ENCODE measurements at places on chromosomes 2 and 18.

GRCh38 chr2:124625561-124625960 lies 600.5 kb downstream of the CNTNAP5 start:
- DNase-seq = no peak

DNA sequence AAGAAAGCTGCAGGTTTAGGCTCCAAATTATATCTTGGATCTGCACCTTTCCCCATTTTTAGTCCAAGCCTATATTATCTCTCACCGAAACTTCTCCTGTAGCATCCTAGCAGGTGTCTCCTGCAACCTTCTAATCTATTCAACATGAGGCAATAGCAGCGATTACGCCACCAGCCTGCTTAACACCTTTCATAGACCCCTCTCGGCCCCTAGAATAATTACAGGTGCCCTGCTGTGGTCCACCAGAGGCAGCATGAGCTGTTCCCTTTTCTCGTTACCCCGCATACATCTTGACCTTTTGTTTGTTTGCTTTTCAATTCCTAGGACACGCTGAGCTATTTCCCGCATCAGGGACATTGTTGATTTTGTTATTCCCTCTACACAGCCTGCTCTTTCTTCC lies 361.9 kb downstream of the CYRIA start:
- no peak for DNase-seq

- DNase-seq = no peak
Measured at GRCh38 chr2:1976112-1976511, 231.8 kb upstream of the PXDN start.

DNA sequence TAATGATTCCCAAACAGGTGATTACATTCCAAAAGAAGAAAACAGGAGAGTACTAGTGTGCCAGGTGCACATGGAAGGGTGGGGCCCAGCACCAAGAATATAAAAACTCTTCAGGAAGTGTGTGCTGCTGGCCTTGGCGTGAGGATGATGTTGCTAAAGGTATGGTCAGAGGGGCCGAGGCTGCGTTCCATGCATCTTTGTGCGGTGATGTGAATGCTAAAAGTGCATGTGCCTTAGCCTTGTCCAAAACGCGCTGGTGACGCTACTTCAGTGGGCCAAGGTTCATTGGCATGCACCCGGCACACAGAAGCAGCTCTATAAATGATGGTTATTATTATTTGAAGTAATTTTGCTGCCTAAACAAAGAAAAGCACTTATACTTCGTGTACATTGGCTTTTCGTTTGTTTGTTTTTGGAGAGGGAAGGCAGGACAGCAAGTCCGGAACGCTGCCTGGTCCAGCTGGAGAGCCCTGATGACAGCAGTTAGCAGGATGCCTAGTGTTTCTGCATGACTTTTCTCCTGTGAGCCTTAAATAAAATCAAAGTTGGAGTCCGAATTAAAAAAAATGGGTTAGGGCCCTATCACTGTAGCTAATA lies 2.9 kb downstream of the ALKAL2 start:
- no peak for DNase-seq

DNA sequence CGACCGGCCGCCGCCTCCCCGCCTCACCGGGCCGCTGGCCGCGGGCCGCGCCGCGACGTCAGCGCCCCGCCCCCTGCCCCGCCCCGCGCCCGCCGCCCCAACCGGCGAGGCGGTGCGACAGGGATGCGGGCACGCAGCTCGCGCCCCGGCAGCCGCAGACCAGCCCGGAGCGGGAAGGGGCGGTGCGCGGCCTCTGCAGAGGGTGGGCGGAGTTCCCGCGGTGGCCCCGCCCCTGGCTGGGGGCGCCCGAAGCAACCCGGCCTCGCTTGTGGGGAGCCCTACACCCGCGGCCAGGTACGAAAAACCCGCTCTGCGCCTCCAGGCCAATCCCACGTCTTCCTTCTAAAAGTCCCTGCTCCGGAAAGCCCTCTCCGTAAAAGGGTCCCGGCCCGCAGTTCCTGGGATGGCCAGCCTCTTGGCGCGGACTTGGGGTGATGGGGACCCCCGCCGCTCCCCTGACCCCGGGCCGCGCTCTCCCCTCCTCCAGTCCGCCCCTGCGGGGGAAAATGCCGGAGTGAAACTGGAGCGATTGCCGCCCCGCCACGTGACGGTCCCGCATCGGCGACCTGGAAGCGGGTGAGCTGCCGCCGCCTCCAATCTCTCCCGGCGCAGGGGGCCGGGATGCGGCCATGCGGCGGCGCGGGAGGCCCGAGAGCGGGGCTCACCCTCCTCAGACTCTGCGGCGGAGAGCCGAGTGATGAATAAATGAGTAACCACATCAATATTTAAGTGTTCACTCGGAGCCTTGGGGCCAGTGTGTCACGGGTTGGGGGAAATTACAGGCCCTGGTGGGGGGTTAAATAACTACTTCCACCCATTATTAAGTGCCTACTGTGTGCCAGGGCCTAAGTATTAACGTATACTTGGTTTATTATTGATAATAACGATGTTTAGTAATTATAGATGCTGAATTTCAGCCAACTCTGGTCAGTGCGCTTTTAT lies at the start of gene RAB11FIP5:
TSS of gene RAB11FIP5 (minus strand) at position 36 of the 942 bp plus-strand sequence. CDS start 171 bp downstream, outside the sequence.
- DNase-seq = peak; percentile 80

DNA sequence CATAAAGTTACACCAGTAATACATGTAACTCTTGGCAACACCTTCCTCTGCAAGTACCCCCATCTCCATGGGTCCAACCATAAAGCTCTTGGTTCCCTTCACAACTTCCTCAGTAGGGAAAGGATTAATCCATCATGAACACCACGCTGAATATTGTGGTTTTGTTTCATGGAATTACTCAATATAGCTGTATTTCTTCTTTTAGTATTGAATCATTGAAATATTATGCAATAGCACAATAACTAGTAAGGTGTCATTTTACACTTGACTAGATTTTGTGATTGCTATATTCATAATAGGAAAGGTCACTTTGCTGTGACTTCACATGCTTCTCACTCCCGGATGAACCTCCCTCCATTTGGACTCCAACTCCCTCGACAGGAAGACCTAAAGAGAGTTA lies 29.7 kb upstream of the PID1 start:
- DNase-seq = peak; percentile 48

All from AG10803 (cell line).